ENCODE measurements at places on chromosomes 7 and 10. TPM values are rescaled to one million over a fixed set of nuclear protein-coding genes. Genes with fewer than 3 reads are reported as not detected.
A peak's percentile ranks its signal among the peaks of the same experiment; 100 is the strongest.

The NRP1 gene
- total RNA-seq: 482 TPM

The OR9A2 gene
- total RNA-seq: not detected

The H2BK1 gene
- not detected for total RNA-seq

DNA sequence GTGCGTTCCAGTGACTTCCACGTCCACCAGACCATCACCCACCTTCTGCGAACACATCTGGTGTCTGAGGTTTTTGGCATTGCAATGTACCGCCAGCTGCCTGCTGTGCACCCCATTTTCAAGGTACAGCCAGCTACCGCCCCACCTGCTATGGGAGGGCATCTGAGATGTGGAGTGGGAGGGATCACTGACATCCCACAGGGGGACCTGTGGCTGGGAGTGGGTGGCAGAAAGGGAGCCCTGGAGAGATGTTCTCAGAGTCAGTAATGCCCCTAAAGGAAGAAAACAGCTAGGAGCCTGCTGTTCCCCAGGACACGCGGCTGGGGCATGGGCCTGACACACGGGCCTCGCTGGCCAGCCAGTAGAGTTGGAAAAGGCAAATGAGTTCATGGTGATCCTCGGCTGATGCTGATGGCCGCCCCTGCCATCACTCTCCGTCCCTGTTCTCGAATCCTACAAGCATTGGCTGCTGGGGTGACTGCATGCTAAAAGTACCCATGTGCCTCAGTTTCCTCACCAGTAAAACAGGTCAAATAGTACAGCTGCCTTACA is 66.6 kb downstream of the ALOX5 start:
- DNase-seq: no peak

DNA sequence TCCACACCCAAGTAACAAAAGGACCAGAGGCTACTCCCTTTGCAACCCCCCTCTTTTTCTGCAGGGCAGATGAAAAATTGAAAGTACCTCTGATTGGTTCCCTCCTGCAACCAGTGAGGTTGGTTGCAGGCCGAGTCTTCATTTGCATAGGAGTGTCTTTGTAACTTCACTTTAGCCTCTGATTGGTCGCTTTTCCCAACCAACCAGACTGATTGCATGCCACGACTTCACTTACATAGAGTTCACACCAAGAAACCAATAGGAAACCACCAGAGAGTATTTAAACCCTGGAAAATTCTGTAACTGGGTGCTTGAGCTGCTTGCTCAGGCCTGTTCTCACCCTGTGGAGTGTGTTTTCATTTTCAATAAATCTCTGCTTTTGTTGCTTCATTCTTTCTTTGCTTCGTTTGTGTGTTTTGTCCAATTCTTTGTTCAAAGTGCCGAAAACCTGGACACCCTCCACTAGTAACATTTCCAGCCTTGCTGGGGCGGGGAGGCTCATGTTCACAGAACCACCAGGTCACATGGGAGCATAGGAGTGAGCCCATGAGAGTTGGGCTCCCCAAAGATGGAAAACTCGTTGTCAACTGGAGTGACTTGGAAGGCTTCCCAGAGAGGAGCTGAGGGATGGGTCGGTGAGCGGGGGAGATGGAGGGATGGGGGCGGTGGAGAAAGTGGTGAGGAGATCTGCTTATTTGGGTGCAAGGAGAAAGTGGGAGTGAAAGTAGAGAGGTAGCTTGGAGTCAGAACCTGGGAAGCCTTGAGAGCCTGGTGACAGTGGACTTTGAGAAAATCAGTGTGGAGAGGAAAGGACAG is 223.6 kb downstream of the GFRA1 start:
- DNase-seq: no peak

DNA sequence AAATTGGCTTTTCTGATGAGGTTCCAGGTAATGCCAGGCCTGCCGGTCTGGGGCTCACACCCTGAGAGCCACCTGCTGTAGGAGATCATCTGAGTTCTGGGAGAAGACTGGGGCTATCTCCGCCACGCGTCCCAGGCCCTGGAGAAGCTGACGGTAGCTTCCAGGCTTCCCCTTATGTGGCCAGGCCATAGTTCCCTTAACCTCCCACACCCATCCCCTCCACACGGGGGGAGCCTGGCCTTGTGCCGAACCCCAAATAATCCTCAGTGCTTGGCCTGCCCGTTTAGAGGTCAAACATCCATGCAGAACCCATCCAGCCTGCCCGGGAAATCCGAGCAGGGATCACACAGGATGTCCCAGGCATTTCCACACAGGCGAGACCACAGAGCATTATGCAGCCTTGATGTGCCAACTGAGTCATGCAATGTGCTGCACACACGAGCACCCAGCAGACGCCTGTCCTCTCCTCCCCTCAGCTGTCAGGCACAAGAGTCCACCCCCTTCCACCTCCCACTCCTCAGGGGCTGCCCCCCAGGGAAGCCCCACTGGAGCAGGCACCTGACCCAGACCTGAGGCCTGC is 176.2 kb downstream of the PRKAG2 start:
- DNase-seq: no peak

DNA sequence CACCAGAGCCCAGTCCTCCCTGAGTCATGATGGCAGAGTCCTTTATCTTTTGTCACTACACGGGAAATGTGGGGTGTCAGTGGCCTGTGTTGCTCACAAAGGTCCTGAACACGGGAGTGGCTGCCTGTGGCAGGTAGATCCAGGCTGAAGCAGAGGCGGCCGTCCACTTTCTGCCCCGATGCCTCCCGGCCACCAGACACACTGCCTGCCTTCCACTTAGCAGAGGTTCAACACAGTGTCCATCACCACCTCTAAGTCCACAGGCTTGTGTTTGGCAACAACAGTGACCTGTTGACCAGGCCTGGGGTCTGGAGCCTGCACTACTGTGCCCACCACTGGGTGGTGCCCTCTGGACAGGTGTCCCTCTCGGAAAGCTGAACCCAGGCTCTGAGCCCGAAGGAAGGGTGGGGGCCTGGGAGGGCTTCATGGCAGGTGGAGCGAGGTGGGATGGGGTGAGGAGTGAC is 49.9 kb upstream of the CAMK2B start:
- DNase-seq: peak; percentile 18

- DNase-seq: no peak
Observed at GRCh38 chr10:75542906-75543305, 111.5 kb downstream of the LRMDA start.

DNA sequence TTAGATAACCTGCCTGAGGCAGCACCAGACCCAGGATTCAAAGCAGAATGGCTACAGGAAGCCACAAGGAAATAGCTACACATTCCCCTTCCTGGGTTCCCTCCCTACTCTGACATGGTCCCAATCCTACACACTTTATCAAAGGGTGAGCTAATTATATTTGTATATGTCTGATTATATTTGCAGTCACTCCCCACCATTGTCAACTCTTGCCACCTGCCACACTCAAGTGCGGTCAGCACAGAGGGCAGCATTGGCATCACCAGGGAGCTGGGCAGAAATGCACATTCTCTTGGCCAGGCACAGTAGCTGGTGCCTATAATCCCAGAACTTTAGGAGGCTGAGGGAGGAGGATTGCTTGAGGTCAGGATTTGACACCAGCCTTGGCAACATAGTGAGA is 114.1 kb upstream of the PDLIM1 start:
- no peak for DNase-seq

GRCh38 chr10:58066979-58067378 is 200.7 kb downstream of the IPMK start:
- DNase-seq: no peak

Data from PC-3 (cell line).